ENCODE measurements at places on chromosomes 2 and 18.
A peak's percentile ranks its signal among the peaks of the same experiment; 100 is the strongest.

GRCh38 chr18:41719808-41720207 lies 235.2 kb upstream of the PIK3C3 start:
- no peak for DNase-seq

- DNase-seq = no peak
Measured at GRCh38 chr2:197559681-197560080, 43.8 kb downstream of the MOB4 start.

DNA sequence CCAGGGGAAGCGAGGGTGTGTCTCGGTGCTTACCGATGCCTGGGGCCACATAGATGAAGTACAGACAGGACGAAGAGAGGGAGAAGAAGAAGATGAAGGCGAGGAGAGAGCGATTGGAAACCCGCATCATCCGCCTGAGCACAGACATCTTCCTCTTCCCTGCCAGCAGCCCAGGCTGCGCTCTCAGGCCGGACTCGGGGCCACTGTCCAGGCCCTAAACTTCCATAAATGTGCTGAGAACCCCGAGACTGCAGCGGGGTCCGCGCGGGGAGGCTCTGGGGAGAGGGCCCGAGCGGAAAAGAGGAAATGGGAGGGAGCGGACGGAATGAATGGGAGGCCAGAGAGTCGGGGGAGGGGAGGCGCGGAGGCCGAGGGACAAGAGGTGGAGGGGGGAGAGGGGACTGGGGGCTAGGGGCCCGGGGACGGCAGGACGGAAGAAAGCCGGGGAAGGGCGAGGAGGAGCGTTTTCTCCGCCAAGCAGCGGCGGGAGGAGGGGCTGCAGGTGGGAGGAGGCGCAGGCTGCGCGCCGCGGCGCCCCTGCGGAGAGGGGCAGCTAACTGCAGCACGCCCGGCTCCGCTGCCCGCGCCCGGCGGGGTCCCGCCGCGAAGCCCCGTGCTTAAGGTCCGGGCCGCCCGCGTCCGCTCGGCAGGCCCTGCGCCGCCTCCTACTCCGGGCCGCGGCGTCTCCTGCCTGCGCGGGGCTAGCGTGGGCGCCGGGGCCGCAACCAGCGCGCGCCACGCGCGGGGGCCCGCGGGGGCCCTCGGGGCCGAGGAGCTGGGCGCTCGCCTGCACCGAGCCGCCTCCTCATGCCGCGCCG lies at the start of gene B4GALT6:
Gene B4GALT6, minus strand, starts transcription at position 303 of the 818 bp plus-strand sequence. Its CDS starts 155 bp downstream, at position 148.
- DNase-seq = peak; percentile 49

GRCh38 chr2:239292959-239293774 lies 107.7 kb downstream of the HDAC4 start:
- DNase-seq = no peak

DNA sequence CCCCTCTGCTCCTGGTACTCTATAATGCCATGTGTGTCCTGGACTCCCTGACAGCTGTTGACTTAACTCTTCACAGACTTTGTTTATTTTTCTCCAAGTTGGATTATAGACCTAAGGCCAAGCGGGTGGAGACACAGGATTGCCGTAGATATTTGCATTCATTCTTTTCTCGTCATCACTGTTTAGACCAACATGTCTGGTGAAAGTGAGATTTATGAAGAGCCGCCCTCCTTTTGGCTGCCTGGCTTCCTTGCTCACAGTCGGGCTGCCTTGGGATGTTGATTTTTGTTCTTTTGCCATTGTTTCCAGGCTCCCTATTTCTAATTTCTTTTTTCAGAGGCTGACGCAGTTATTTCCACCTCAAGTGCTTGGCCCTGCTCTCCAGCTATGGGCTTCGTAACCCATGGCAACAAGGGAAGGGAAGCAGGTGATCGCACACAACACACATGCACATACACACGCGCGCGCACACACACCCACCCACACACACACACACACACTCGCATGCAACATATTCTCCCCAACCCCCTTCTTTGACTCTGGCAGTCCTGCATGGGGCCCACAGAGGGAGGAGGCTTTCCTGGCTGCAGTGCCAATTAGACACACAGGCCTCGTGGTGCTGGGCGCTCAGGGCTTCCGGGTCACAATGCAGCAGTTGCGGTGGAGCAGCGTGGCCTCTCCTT lies 296.5 kb downstream of the MTX2 start:
- no peak for DNase-seq
